ENCODE measurements at places on chromosomes 3 and 15.
A peak's percentile ranks its signal among the peaks of the same experiment; 100 is the strongest.

DNA sequence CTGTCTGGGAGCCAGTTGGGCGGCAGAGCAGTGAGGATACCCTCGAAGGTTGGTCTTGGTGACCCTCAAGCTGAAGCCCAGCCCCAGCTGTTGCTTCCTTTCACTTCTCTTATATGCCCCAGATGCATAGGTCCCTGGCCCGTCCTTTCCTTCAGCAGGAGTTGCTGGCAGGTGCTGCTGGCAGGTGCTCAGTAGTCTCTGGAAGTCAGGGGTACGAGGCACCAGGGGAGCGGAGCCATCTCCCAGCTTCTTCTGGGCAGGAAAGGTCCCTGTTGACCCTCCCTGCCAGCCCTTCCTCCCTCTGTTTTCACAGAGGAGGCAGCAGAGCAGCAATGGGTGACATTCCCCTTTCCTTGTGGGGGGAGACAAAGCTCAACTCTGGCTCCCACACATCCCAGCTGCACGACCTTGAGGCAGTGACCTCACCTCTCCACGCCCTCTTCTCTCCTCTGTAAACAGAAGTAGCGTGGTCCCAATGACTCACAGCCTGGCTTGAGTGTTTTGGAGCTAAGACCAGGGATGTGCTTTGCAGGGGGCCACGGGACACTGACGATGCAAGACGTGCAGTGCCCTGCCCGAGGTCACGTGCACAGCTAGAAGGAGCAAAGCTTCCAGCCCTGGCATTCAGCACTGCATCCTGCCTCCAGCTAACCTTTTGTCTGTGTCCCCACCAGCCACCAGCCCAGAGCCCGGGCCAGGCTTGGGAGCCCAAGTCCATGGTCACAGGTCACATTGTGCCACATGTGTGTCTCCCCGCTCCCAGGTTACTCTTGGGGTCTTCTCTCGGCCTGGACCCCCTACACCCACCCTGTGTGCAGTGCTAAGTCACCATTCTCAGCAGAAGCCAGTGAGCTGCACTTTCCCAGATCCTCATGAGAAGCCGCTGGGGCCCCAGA is 49.7 kb downstream of the SLC6A6 start:
- no peak for DNase-seq

DNA sequence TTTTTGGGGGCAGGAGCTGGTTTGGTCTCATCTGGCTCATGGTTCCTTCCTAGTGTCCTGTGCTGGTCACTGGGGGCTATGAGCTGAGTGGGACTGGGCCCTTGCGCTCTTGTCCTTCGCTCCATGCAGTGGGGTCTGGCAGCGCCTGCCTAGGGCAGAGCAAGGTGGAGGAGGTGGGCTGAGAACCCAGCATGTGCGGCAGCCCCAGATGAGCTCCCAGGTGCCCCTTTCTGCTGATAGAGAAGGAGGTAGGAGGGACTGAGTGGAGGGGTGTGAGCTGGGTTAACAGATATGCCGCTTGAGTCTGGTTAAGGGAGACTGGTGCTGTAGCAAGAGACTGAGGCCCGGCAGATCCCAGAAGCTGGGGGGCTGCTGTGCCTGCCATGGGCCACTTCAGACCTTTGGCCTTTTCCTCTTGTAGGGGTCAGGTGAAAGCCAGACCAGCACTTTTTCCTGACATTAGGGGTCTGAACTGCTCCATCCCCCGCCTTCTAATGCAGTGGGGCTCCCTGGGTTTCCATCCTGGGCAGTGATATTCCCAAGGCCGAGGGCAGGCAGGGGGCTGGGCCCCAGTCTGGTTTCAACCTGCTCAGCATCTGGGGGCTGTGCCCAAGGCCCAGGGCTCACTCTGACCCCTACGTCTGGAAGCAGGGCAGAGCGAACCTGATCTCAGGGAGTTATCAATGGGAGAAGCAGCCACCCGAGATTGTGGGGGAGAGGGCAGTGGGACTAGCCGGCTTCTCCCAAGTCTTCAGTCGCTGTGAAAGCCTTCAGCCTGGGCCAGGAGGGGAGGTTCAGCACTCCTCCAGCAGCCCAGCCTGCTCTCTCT is 62.9 kb upstream of the PRR23C start:
- DNase-seq = no peak

GRCh38 chr3:80733522-80734176 is 965.9 kb upstream of the ROBO1 start:
- no peak for DNase-seq

- no peak for DNase-seq
These were observed 8.0 kb downstream of the HDDC3 start for GRCh38 chr15:90924375-90924774.

- DNase-seq = no peak
These were observed 49.0 kb upstream of the TP63 start for GRCh38 chr3:189582179-189582578.

DNA sequence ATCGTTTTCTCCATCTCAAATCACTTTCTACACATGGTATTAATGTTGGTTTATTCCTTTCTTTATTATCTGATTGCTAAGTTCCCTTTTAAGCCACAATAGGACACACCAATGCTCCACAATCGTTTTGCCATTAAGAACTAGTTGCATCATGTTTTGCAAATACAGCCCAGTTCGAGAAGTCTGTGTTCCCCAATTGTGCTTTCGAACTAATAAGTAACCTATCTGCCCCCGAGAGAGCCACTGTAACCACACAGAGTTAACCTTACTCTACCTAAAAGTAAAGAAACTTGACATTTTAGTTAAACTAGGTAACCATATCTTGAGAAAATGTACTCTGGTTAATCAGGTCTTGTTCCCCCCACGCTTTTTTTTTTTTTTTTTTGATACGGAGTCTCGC is 39.1 kb downstream of the MAGI1 start:
- DNase-seq = no peak

DNA sequence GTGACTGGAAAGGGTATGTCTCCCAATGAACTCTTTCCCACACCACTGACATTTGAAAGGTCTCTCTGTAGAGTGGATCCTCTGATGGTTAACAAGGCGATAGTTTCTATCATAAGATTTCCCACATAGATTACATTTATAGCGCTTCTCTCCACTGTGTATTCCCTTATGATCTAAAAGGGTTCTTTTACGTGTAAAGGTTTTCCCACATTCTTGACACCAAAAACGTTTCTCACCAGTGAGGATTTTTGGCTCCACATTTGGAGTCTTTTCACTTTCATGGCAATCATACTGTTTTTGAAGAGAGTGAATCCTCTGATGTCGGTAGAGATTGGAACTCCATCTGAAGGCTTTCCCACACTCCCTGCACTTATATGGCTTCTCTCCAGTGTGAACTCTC is 30.5 kb downstream of the ZNF445 start:
- no peak for DNase-seq

- no peak for DNase-seq
These were observed 111.1 kb upstream of the GPR149 start for GRCh38 chr3:154540950-154541604.

- DNase-seq = no peak
These were observed 296.2 kb downstream of the CHL1 start for GRCh38 chr3:492586-493316.

GRCh38 chr3:21331321-21331720 is 419.7 kb downstream of the ZNF385D start:
- no peak for DNase-seq

GRCh38 chr3:55947406-55947805 is 460.3 kb upstream of the WNT5A start:
- no peak for DNase-seq

DNA sequence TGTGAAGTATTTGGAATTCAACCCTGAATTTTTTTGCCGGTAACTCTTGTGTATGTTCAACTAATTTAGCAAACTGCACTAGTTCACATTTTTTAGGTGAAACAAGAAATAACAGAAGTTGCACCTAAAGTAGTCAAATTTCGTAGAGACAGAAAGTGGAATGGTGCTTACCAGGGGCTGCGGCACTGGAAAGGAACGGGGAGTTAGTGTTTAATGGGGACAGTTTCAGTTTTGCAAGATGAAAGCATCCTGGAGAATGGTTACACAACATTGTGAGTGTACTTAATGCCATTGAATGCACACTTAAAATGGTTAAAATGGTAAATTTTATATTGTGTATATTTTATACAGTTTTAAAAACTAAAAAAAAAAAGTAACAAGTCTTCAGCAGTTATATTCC is 27.4 kb downstream of the PPARG start:
- DNase-seq = no peak

DNA sequence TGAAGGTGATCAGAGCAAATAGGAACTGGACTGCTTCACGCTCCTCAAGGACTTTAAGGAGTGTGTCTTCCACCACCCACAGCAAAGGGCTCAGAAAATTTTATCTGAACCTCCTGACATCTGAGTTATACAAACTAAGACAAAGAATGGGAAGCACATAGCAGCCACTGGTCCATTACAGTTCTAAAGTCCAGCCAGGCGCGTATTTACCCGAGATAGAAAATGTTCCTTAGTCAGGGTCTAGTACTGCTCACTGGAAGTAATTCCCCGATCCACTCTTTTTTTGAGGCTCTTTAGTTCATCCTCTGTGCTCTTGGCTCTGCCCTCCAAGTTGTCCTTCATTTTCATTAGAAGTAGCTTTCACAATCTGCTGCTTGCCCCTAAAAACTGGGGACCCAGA is 88.5 kb upstream of the GOLGA8J start:
- DNase-seq = no peak

DNA sequence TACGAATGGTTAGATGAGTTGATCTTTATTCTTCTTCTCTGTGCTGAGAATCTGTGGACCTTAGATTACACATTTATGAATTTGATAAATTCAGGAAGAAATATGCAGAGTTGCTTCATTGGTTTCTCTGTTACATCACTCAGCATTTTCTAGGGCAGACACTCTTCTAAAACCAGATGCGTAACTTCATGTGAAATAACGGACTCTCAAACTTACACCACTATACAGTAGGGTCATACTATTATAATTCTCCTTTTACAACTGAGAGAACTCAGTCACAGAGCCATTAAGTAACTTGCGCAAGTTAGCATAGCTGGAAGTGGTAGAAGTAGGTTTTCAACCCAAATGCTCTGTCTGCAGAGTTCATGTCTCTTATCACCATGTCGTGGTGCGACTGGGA is 5.7 kb downstream of the TMEM207 start:
- no peak for DNase-seq

- no peak for DNase-seq
These were observed 12.2 kb upstream of the VIPR1 start for GRCh38 chr3:42490243-42490642.

DNA sequence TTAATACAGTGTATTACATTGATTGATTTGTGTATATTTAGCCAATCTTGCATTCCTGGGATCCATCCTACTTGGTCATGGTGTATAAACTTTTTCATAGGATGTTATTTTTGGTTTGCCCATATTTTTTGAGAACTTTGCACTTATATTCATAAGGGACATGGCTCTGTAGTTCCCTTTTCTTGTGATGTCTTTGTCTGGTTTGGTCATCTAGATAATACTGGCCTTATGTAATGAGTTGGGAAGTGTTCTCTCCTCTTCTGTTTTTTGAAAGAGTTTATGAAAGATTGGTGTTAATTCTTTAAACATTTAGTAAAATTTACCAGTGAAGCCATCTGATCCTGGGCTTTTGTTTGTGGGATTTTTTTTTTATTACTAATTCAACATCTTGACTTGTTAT is 9.6 kb downstream of the CHST13 start:
- DNase-seq = no peak

GRCh38 chr3:10185804-10186762 is 21.4 kb downstream of the IRAK2 start:
- DNase-seq = peak; percentile 49

DNA sequence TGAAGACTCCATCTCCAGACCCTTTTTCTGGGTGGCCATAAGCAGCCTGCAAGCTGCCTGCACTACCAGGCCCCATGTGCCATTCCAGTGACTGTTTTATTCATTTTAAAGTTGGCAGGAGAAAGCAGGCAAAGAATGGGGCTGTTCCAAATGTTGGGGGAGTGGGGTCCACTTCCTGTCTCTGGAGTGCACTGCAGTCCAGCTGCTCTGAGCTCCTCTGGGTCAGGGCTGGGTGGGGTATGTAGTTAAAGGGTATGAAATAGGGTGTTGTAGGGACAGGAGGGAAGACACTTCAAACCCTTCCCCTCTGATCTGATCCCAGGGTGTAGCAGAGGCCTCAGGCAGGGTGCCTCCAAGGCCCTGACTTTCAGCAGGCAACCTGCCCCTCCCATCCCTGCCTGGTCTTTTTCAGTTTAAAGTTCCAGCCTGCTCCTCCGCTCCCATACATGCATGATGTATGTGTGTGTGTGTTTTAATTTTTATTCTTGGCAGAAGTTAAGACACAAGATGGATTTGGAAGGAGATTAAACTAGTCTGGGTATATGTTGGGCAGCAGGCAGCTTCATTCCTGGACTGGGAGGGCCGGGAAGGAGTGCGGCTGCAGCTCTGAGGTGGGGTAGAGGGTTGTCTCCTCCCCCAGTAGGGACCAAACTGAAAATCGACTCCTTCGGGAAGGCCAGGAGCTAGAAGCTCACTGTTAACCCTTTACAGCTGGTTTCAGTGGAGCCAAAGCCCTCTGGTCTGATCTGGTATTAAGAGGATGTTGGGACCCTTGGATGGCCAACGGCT is 17.3 kb downstream of the BOC start:
- no peak for DNase-seq

DNA sequence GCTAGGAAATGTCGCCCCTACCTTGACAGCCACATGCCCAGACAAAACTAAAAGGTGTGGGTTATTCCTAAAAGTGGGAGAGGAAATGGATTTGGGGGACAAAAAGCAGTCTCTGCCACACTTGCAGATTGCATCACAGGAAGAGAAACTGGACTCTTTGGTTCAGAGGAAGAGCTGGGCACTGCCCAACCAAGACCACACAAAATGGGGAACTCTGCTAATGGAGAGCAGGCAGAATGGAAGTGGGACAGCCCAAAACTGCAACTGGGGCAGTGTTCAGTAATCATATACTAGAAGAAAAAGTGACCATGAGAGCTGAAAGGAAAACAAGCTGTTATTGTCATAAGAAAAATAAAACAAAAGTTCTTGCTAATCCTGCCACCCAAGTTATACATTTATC is 138.9 kb upstream of the FRMD4B start:
- DNase-seq = no peak

- DNase-seq = no peak
These were observed 339.6 kb downstream of the RORA start for GRCh38 chr15:60889491-60889890.

DNA sequence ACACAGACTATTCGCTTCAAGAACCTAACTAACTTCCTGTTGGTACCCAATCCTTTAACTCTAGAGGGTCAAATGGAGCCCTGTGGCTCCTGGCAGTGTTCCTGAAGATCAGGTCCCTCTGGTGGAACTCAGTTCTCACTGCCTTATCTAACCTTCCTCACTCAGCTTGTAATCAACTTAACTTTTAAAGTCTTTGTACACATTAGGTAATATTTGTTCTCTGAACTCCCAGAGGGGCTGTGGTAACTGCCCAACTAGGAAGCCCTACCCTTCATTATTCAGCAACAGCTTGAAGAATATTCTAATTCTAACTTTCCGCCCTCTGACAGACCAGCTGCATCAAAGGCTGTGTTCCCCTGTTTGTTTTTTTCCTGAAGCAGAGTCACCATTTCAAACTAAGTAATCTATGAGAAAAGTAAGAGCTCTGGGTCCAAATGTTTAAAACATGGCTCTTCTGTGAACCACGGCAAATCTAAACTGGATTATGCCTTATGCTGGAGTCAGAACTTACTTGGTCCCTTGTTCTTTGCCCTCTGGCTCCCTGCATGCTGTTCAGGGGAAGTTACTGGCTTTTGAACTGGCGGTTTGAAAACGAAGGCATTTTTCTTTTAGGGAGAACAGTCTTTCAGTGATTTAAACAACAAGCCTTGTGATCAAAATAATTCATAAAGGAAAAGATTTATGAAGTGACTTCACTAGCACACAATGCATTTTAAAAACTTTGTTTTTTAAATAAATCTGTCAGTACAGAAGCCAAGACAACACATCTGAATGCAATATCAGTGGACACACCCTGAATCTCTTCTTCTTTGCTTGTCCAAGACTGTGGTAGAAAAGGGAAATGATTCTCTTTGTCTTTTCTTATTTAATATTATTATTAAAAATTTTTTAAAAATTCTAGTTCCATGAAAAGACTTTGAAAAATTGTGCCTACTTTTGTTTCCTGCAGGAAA is 365.6 kb downstream of the TIGIT start:
- no peak for DNase-seq

Data from CD4-positive, alpha-beta T cell treated with Interleukin-1 beta for 1 hour (primary cell).